ENCODE measurements at places on chromosomes 5 and 9.

- DNase-seq = no peak
Measured at GRCh38 chr5:73440262-73440661, 8.3 kb downstream of the FOXD1 start.

- no peak for DNase-seq
Measured at GRCh38 chr5:5788793-5789192, 366.3 kb downstream of the ICE1 start.

- DNase-seq = peak; percentile 90
Measured at GRCh38 chr5:109739741-109740728, 50.3 kb downstream of the MAN2A1 start.

DNA sequence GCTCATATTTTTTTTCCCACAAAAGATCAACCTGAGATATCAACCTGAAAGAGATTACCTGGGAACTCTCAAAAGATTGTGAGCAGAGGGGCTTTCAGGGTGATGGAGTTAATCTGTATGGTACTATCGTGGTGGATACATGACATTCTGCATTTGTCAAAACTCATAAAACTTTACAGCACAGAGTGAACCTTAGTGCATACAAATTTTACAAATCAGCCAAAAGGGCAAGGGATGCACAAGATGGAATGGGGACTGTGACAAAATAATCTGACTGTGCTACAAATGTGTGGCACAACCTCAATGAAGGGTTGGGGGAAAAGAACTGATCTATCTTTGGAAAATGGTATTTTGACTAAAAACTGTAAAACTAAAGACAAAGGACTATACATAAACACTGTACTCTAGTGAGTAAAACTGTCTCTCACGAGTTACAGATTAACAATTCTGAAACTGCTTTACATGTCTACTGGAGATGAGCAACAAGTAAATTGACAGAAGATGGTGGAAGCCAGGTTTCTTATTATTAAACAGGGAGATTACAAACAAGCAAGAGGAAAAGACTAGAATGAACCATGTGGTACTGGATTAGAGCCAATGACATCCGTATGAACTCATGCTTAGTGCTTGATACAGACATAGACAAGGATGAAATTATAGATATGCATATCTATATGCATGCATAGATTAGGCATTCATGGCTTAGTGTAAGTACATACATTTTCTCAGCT lies 24.8 kb upstream of the RLN1 start:
- no peak for DNase-seq

DNA sequence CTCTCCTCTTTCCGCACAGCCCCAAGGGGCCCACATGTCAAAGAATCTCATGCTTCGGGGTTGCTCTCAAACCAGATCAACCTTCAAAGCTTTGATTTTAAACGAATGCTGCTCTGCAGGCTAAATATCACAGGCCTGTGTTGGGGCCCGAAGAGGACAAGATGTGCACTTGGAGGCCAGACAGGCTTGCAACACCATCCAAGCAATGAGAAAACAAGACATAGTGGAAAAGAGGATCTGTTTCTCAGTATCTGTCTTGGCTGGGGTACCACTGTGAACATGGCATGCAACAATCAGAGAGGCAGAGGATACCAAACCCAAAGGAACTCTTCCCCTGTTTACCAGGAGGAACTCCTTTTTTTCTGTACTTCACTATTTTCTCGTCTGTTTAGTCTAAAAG lies 321.8 kb downstream of the SLIT3 start:
- no peak for DNase-seq

DNA sequence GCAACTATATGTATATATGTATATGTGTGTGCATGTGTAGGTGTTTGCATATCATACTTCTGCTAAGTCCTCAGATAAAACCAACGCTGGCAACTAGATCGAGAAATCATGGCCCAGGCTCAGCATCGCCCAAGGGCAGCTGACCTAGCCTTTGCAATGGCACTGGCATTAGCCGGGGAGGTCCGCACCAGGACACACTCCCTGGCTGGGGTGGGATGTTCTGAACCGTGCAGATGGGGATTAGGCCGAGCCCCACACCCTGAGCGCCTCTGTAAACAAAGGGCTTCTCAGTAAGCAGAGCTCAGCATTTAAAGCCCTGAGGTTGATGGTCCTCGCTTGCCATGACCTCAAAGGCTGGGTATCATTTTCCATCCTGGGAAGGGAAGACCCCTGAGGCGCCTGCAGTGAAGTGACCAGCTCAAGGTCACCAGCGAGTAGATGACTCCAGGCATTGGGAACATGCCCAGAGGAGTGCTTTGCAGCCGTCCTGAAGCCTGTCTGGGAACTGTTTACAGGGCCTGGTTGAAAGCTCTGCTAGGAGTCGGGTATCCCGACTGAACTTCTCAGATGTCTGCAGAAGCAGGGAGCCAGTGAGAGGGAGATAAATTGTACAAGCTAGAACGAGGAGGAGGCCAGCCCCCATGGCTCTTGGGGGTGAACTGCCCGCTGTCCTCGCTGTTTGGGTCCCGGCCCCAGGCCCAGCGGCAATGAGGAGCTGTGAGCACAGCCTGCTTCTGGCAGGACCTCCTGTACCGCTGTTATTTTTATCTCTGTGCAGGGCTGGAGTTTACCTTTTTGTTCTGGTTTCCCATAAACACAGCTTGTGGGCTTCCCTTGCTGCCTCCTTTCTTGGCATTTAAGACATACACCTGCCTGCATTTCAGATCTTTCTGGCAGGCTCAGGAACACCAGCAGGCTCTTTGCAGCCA lies 18.4 kb downstream of the GADD45G start:
- DNase-seq = no peak

DNA sequence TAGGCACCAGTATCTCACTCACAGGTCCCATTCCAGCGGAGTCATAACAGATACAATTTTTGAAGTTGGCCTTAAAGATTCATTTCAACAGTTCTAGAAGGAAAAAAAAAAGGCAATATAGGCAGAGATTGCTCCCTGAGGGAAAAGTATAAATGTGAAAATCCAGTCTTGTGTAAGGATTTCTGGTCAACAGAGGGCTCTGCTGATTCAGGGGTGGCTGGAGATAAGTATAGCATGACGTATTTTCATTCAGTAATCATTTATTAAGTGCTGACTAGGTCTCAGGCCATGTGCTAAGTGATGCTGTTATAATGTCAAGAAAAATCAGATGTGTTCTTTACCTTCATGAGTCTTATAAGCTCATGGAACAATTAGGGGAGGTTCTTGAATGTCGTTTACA lies 377.3 kb upstream of the MEF2C start:
- DNase-seq = no peak

- no peak for DNase-seq
Measured at GRCh38 chr5:10724781-10725507, 36.1 kb downstream of the DAP start.

- no peak for DNase-seq
Measured at GRCh38 chr5:81450940-81451339, 57.0 kb upstream of the ACOT12 start.

DNA sequence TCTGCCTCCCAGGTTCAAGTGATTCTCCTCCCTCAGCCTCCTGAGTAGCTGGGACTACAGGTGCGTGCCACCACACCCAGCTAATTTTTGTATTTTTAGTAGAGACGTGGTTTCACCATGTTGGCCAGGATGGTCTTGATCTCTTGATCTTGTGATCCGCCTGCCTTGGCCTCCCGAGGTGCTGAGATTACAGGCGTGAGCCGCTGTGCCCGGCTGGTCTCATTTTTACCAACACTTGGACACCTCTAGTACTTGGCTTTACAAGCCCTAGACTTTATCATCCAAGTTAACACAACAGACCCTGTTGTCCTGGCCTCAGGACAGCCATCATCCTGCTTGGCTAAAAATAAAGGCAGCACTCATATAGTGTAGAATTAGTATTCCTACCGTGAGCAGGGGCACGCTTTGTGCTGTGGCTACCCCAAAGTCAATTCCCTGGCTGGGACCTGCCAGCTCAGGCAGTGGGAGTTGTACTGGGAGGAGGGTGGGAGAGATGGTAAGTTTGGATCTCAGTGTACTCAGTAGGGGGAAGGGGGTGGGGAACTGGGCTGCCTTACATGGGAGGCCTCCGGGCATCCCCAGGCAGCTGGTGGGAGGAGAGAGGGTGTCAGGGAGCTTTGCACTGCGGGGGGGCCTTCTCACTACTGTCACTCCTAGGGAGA lies 6.6 kb downstream of the PDZD2 start:
- no peak for DNase-seq

GRCh38 chr5:35815089-35815936 lies 41.4 kb upstream of the IL7R start:
- peak; percentile 36 for DNase-seq

DNA sequence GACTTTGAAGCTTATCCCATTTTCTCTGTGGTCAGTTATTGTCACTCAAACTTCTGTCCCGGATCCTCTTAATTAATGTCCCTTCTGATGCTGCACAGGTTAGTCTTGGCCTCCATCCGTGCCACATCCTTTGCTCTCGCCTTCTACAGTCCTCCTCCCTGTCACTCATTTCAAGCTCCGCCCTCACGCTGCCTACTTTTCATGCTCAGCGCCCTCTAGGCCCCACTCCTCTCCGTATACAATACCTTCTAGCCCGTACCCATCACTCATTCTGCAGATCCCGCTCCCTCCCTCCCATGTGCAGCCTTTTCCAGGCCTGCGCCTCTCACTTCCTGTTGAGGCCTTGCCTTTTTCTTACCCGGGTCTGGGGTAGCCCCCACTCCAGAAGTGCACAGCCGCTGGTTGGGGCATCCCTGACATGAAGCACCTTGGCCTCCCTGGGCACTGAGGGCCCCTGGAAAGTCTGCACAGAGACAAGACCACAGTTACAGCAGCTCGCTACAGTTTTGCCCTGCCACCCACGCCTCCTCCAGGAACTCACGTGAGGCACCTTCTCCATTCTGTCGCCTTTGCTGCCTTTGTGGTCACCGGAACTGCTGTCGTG lies 88.5 kb upstream of the SLC25A48 start:
- no peak for DNase-seq

- peak; percentile 29 for DNase-seq
Measured at GRCh38 chr5:142981886-142982820, 212.0 kb downstream of the ARHGAP26 start.

- peak; percentile 14 for DNase-seq
Measured at GRCh38 chr9:110021891-110022290, 186.1 kb downstream of the C9orf152 start.

- DNase-seq = peak; percentile 38
Measured at GRCh38 chr5:58466939-58467338, 7.1 kb upstream of the PLK2 start.

DNA sequence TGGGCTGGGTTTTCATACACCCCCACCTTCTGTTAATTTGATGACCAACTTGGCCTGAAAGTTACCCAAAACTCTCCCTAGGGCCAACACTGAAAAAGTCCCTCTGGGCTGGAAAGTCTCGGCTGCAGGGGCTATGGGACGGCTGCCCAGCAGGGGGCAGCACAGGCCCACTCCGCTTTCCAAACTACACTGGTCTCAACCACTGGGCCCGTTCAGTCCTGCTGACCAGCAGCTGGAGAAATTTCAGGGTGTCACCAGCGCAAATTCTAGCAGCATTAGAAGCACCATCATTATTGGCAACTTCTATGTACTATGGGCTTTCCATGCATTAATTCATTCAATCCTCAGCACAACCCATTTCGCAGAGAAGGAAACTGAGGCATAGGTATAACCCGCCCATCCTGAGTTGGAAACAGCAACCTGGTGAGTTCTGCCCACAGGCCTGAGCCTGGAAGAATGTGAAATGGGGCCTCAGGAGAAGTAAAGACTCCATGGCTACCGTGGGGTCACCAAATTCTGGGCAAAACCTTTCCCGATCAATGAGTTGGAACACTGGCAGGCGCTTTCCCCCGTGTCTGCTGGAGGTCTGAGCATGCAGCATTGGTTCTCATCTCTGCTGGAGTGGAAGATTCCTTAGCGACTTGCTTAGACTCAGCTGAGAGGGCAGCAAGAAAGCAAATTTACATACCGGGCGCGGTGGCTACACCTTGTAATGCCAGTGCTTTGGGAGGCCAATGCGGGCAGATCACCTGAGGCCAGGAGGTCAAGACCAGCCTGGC lies 9.7 kb downstream of the ORM2 start:
- peak; percentile 57 for DNase-seq

DNA sequence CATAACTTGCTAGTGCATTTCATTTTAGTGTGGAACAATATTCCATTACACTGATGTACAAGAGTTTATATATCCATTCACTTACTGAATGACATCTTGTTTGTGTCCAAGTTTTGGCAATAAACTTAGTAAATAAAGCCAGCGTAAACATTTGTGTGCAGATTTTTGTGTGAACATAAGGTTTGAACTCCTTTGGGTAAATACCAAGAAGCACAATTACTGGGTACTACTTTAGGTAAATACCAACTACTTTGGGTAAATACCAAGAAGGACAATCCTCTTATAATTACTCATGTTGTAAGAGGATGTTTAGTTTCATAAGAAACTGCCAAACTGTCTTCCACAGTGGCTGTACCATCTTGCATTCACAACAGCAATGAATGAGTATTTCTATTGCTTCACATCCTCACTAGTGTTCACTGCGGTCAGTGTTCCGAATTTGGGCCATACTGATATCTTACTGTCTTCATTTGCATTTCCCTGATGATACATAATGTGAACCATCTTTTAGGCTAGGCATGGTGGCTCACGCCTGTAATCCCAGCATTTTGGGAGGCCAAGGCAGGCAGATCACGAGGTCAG lies 2.3 kb upstream of the SYK start:
- no peak for DNase-seq

- DNase-seq = no peak
Measured at GRCh38 chr9:128190516-128191405, 611 bp downstream of the CIZ1 start.

DNA sequence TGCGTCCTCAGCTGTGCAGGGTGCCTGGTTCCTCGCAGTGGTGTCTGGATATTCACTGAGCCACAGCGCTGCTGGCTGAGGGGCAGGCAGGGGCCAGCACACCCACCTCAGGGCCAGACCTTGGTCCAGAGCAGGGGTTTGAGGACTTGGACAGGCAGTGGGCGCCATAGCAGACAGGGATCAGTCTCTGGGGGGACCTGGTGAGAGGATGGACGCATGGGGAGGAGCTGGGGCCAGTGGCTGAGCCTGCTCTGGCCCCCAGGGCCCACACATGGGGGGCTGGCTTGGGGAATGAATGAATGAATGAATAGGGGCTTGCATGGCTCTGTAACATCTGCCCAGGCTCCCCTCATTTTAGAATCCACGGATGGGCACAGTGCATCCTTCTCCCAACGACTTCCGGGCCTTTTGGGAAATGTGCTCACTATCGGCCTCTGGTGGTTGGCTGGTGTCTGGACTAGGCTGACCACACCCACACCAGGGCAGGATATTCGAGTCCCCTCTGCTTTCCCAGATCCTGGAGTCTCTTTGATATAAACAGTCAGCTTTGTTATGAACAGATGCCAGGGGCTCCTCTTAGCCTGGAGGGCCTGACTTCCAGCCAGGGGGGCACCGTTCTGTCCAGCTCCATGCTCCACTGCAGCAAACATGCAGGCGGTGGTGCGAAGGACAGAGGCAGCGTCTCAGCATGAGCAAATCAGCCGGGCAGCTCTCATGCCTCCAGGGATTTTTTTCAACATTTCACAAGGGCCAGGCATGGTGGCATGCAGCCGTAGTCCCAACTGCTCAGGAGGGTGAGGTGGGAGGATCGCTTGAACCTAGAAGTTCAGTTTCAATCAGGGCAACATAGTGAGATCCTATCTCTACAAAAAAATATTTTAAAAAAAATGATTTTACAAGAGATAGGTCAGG lies 62.6 kb downstream of the NEK6 start:
- DNase-seq = peak; percentile 60

Measured in RPMI8226 (cell line).